ENCODE measurements at places on chromosomes 5 and 9.

GRCh38 chr5:59485629-59486439 is 407.7 kb downstream of the PDE4D start:
- no peak for DNase-seq

DNA sequence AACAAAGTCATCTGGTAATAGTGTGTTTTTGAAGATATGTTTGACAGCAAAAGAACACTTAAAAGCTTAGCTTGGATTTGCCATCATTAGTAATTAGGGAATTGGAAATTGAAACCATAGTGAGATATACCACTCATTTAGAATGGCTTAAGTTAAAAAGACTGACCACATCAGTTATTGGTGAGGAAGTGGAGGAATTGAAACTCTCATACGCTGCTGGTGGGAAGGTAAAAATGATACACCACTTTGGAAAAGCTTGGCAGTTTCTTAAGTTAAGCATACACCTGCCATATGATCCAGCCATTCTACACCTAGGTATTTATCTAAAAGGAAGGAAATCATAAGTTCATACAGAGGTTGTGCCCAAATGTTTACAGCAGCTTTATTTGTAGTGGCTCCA is 213.2 kb downstream of the TRIO start:
- no peak for DNase-seq

DNA sequence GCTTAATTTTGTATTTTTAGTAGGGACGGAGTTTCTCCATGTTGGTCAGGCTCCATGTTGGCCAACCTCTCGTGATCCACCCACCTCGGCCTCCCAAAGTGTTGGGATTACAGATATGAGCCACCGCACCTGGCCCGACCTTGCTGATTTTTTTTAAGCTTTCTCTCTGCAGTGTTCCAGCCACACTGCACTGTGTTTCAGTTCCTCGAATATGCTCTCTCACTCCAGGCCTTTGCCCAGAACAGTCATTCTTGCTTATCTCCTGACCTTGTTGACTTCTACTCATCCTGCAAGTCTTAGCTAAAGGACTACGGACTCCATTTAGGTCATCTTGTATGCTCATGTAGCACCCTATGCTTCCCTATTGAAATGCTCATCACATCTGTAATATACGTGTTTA is 3.3 kb downstream of the SNAPC3 start:
- DNase-seq = no peak

DNA sequence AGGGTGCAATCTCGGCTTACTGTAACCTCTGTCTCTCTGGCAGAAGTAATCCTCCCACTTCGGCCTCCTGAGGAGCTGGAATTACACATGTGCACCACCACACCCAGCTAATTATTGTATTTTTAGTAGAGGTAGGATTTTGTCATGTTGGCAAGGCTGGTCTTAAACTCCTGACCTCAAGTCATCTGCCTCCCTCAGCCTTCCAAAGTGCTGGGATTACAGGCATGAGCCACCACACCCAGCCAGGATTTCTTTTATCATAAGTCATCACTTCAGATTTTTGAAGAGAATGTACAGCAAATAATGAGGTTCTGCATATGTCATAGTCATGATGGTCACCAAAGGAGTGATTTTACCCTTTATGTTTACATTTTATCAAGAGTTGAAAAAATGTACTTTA is 108.1 kb downstream of the GCNT1 start:
- DNase-seq = no peak

GRCh38 chr5:149586708-149587318 is 5.5 kb downstream of the ARHGEF37 start:
- no peak for DNase-seq

- DNase-seq = no peak
Measured at GRCh38 chr9:126822278-126822677, 17.4 kb downstream of the ZBTB43 start.

GRCh38 chr5:164364237-164365208 is 859.1 kb downstream of the MAT2B start:
- no peak for DNase-seq

DNA sequence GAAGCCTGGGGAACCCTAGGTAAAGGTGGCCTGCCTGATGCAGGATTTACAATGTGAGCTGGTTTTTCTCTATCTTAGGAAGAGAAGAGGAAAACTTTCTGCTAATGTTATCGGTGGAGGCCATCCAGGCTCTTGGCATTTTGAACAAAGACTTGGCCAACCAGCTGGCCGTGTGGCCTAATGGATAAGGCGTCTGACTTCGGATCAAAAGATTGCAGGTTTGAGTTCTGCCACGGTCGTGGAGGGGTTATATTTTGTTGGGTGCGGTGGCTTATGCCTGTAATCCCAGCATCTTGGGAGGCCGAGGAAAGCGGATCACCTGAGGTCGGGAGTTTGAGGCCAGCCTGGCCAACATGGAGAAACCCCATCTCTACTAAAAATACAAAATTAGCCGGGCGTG is 9.6 kb downstream of the C9orf152 start:
- no peak for DNase-seq

DNA sequence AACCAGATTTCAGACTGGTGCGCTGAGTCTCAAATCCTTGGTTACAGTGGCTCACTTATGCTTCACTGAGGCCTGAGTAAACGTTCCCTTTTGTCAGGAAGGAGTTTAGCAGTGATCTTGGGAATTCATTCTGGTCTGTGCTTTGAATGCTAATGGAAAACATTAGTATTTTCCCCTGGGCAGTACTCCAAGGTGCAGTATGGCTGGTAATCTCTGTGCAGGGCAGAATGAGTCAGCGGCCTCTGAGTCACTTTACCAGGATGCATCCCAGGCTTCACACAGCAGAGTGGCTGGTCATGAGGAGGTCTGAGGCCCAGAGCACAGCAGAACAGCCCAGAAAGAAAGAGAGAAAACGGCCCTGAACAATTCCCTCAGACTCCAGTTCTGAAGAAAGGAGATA is 54.0 kb downstream of the PCA3 start:
- DNase-seq = no peak

- DNase-seq = no peak
Measured at GRCh38 chr5:126965061-126965475, 65.3 kb downstream of the MARCHF3 start.

DNA sequence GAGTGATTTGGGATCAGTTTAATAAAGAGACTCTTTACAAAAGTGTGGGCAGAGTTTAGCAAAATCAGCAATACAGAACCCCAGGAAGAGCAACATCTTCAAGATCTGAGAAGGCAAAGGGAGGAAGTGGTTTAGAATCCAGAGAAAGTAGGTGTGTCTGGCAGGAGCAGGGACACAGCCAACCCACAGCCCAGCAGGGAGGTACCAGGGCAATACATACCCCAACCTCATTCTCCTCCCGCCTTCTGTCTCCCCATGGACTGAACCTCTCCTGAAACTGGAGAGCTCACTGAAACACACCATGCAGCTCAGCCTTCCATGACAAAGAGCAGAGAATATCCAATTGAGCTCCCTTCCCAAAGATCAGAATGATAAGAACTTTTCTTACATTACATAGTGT is 283.4 kb downstream of the PRELID2 start:
- no peak for DNase-seq
